ENCODE measurements at places on chromosomes 4 and X.

DNA sequence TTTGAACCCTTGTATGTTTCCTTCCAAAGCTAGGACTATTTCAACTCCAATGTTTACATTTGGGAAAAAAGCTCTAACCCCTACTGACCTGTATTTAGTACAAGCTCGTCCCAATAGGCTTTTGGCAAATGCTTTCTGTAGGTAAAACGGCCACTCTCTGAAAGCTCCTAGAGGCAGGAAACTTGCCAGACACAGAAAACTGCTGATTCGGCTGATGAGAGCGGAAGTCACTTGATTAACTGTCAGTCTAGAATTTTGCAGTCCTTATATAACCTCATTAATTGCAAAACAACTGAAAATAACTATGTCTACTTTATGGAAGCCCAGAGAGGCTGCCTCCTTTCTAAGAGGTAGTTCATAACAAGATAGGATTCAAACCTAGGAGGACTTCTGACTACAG is 108.1 kb downstream of the TSPAN7 start:
- no peak for DNase-seq

DNA sequence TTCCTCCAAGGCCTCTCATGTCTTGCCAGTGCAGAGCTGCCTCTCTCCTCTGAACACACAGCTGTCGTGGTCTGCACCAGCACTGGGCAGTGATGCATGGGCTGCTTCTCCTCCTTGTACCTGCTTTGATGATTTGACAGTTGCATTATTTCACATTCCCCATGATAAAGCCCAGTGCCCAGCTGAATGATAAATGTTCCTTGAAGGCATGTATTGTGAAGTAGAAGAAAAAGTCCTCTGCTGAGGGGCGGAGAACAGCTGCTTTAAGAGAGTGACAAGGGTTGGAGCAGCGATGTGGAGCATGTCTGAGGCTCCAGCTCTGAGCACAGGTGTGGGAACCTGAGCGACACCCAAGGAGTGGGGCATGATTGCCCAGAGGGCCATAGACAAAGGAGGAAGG is 21.1 kb upstream of the TRIM2 start:
- DNase-seq = no peak

- no peak for DNase-seq
These were observed 38.3 kb upstream of the CBLL2 start for GRCh38 chrX:22234380-22234779.

- no peak for DNase-seq
These were observed 3.8 kb upstream of the GYG2 start for GRCh38 chrX:2824886-2825285.

DNA sequence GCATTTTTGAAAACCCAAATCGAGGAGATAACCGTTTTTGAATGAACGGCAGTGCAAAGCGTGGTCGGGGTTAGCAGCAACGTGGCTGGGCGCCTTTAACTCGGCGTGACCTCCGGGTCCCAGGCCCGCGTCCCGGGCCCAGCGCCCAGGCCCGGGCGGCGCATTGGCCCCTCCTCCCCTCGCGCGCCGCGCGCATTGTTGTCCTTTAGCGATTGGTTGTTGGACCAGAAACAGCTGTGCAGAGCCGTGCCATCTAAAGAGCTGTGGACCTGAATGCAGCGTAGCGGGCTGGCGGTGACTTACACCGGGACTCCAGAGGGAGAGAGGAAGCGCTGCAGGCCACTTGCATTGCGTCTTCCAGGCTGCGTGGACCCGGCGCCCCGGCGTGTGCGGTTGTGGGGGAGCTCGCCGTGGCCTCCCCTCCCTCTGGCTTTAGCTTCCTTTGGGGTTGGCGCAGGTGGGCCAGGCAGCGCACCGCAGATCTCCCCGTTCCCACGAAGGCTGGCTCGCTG is at the start of gene STOX2:
Gene STOX2, plus strand, starts transcription at position 227 of the 512 bp plus-strand sequence. CDS start 1,484 bp downstream, outside the sequence.
- DNase-seq = no peak

GRCh38 chrX:108399418-108400165 is 38.6 kb downstream of the COL4A6 start:
- no peak for DNase-seq

DNA sequence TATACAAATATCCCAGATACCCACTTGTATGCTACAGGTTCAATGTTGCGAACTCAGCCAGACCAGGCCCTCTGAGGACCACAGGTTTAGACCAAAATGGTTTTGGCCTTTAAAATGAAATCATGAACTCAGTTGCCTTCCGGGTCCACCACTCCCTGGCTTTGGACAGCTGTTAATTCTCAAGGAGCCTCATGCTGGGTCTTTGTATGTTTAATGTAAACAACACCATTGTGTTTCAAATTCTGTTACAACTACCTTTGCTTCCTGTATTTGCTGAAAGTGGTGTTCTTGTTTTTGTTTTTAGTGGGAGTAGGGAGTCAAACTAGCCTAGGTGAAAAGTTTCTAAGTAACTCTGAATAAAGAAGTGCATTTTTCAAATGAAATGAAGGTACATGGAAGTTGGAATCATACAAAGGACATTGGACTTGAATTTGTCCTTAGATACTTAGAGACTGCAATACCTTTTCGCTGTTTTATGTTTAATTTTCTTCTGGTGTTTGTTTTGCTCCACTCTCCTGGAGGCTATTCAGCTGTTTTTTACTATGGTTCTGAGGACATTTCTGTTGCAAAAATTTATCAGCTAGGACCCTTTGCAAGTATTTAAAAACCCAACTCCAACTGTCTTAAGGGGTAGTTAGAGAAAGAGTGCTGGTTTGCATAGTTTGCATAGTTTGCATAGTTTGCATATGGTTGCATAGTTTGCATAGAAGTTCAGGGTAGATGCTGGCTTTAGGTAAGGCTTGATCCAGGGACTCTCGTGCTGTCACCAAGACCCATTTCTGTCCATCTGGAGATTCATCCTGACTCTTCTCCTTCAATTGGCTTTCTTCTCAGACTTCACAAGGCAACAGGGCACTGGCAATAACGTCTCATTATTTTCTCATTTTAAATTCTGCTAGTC is 70.1 kb downstream of the MID1IP1 start:
- no peak for DNase-seq

DNA sequence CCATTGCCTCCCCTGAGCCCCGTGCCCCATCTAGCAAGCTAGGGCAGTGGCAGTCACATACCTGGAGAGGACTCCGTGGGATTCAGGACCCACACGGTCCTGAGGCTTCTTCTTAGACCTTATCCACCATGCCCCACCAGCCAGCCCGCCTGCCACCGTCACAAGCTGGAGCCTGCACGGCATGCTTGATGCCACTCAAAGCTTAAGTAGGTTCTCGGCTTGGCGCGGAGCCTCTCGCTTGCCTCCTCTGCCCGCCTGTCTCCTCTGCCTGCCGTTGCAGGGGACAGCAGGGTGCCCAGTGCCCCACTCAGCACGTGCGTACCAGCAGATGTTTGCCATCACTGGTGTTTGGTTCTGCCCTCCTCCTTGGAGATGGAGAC is 14.1 kb downstream of the PSAPL1 start:
- no peak for DNase-seq

DNA sequence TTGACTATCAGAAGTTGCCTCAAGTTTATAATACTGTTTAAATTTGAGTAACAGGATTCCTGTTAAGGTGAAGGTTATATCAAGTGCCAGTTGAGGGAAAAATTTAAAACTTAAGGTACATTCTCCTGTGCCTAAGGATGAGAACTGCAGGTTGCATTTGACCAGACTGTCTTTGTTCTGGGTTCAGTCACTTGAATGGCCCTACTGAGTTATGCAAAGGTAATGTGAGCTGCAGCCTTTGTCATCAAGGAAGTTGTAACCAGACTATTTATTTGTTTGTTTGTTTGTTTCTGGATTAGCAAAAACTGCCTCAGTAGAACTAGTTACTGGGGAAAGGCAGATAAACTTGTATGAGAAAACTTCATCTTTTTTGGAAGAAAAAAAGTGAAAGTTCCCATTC is 131.9 kb downstream of the ATOH1 start:
- DNase-seq = no peak

GRCh38 chr4:100430451-100430850 is 87.4 kb downstream of the EMCN start:
- DNase-seq = no peak

DNA sequence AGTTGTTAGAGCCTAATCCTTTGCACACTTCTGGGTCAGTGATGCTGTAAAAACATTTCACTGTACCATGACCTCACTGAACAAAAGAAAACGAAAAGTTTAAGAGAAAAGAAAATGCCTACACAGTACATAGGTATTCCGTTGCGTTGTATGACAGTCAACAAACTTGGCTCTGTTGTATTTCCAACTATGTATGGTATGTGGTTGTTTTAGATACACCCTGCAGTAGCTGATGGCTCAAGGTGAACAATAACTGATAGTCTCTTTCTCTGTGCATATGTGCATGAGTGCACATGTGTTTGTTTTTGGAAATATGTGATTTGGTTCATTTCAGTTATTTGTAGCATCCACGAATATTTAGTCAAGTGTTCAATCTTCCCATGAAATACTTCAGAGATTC is 176.0 kb downstream of the BMPR1B start:
- DNase-seq = no peak

- DNase-seq = no peak
These were observed 3.4 kb downstream of the TEX13B start for GRCh38 chrX:107978707-107979307.

DNA sequence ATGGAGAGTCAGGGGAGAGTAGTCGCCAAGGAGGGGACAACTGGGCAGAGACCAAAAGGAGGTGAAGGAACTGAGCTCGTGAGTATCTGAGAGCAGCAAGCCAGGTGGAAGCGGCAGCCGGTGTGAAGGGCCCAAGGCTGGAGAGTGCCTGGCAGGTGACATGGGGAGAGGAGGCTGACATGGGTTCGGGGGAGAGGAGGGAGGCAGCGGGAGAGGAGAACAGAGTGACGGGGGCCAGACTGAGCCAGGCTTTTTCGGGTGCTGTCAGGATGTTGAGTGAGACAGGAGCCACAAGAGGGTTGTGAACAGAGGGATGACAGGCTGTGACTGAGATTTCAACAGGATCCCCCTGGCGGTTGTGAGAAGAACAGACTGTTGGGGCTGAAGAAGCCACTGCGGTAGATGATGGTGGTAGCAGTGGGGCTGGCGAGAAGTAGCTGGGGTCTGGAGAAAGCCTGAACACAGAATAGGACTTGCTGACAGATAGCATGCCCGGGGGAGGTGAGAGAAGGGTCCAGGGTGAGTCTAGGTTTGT is 5.7 kb downstream of the ELK1 start:
- DNase-seq = no peak

- no peak for DNase-seq
These were observed 19.5 kb downstream of the NSUN7 start for GRCh38 chr4:40769266-40769665.

DNA sequence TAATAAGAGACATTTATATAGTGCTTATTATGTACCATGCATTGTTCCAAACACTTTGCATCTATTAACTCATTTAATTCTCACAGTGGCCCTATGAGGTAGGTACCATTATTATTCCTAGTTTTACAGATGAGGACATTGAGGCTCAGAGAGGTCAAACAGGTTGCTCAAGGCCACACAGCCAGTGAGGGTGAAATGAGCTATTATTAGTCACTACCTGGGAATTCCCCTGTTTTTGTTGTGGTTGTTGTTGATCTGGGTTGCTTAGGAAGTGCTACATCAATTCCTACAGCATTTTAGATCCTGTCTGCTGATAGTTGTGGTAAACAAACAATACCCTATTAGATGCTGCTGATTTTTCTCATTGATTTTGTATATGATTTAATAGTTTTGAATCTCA is 41.2 kb downstream of the APLN start:
- DNase-seq = no peak

GRCh38 chrX:118675326-118675965 is 52.0 kb upstream of the IL13RA1 start:
- DNase-seq = no peak

GRCh38 chr4:174216799-174217272 is 66.6 kb downstream of the FBXO8 start:
- no peak for DNase-seq

- DNase-seq = no peak
These were observed 56.2 kb upstream of the CCDC160 start for GRCh38 chrX:134180601-134181274.

- no peak for DNase-seq
These were observed 5.3 kb upstream of the FGA start for GRCh38 chr4:154595807-154596206.

DNA sequence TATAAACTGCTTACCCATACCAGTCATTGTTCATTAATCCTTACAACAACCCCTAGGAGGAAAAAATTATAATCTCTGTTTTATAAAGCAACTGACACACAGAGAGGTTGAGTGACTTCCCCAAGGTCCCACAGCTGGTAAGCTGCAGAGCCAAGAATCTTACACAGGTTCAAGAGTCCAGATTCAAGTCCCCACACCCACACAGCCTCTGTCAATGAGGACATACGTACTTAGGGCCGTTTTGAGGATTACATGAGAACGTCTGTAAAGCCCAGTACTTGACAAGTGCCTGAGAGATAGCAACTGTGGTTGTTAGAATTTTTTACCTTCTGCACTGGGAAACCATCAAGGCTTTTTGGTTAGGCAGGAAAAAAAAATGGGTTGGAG is 556 bp upstream of the SLC25A43 start:
- DNase-seq = no peak

DNA sequence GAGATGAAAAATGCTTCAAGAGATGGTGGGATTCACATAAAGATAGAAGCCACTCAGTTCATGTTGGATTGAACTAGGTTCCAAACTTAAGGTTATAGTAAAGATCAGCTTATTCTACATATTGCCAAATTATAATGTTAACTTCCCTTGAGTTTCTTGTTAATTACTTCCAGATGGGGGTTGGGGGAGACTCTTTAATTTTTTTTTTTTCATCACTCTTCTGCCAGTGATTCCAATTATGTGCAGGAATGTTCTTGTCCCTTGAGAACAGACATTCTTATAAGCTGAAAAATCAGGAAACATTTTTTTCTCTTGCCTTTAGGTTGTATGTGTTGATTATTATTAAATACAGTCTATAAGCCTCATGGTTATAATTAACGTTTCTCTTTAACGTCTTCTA is 30.0 kb downstream of the MND1 start:
- no peak for DNase-seq

DNA sequence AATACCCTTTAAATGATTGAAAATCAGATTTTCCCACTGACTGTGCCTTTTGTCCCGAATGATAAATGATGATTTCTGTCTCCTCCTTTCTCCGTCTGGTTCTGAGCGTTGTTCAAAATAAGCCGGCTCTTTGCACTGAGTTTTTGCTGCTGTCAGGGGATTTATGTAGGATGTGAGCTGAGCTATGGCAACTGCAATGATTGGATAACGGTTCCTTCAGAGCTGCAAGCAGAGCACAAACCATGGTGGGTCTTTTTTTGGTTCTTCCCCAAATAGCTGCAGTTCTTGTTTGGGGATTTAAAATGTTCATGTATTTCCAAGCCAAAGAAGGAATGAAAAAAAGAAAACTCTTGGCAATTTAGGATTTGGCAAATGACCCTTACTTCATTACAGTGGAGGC is 124.5 kb upstream of the CASK start:
- DNase-seq = no peak

All from T-helper 22 cell (primary cell).